ENCODE measurements at places on chromosomes 6 and 20.

DNA sequence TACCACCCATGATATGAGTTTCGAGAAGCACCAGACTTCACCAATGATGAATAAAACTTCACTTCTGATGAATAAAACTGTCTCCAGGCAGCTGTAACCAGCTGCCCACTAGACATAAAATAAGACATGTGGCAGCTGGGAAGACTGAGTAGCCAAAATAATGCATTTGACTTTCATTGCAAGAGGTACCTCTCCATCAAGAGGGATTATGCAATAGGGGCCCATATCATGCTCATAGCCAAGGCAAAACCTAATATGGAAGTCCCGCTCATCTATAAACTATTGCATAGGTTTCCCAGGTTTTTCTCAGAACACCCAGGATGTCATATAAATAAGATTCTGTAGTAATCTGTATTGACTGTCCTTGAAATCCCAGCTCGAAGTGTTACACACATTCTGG lies 155.5 kb downstream of the SIM1 start:
- DNase-seq, result no peak

DNA sequence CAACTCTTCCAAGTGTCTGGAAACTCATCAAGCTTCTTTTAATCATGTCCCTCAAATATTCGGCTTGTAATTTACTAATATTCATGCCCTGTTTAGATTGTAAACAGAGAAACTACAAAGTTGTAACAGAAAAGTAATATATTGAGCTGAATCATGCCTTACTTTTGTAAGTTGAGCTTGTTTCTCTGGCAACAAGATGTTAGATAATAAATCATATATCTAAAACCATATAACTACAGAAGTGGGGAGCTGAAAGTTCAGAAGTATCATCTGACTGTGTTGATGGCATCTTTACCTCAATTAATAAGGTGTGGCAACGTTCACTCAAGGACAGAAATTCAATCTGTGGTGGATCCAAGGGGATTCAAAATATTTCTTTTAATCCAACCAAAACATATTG lies 263.9 kb downstream of the PLCB1 start:
- no peak for DNase-seq

GRCh38 chr20:2706688-2707352 lies 14.2 kb downstream of the EBF4 start:
- DNase-seq, result no peak

GRCh38 chr20:25487306-25487705 lies 79.8 kb downstream of the GINS1 start:
- DNase-seq, result no peak

DNA sequence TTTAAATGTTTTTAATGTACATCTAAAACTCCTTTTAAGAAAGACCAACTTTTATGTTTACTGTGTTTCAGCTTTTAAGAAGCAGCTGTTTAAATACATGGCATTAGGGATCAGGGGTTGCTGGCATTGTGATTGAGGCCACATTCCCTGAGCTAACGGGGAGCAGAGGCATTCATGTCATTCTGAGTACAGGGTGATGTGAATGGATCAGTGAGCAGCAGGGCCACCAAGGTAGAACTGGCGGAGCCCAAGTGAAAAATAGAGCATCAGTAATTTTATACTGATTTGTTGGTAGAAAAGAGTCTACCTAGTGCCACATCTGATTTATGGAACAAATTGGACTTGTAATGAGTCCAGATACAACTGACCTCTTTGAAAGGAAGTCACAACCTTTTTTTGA lies 467.3 kb downstream of the ADGRB3 start:
- DNase-seq, result no peak

GRCh38 chr20:5401277-5401875 lies 84.6 kb upstream of the PROKR2 start:
- DNase-seq, result no peak

DNA sequence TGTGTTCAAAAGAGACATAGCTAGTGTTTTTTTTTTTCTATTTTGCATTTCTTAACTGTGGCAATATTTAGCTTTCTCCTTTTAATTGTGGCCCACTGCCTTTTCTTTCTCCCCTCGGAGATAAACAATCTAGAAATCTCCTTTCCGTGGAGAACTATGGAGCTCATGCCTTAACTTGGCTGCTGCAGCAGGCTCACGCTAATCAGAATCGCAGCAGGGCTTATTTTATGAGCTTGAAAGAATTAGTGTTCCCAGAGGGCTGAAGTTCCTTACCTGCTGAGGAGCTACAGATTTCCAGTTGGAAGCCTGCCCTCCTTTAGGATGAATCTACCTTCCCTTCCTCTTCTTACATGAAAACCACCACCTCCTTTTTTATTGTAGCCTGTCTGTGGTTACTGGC lies 35.6 kb downstream of the CTNNBL1 start:
- DNase-seq, result no peak

All from SHP77 (cell line).